ENCODE measurements at places on chromosomes 6 and 20. TPM values are rescaled to one million over a fixed set of nuclear protein-coding genes. Genes with fewer than 3 reads are reported as not detected.

The RBPJL gene
- total RNA-seq, result not detected

The HM13 gene
- total RNA-seq, result 136 TPM

The MOCS1 gene
- 39.8 TPM for total RNA-seq

The MMP24 gene
- total RNA-seq, result 1.6 TPM

The CTAGE9 gene
- total RNA-seq, result not detected

The HLA-DPB1 gene
- 33.8 TPM for total RNA-seq

The EDN3 gene
- 76.3 TPM for total RNA-seq

The PAX1 gene
- total RNA-seq, result 0.88 TPM

The TPD52L1 gene
- 182 TPM for total RNA-seq

The HAO1 gene
- total RNA-seq, result not detected

The RIPPLY2 gene
- not detected for total RNA-seq

The UST gene
- 73.4 TPM for total RNA-seq

The HUS1B gene
- total RNA-seq, result 4.8 TPM

The WFDC2 gene
- total RNA-seq, result 163 TPM

The DEFB132 gene
- not detected for total RNA-seq

The LBP gene
- 0.45 TPM for total RNA-seq

The LY6G6D gene
- total RNA-seq, result not detected

The BPIFA1 gene
- not detected for total RNA-seq

The PKHD1 gene
- 0.11 TPM for total RNA-seq

The TRIM10 gene
- not detected for total RNA-seq

The GPR63 gene
- 2.3 TPM for total RNA-seq

The SAMD10 gene
- total RNA-seq, result 6.4 TPM

The PRKN gene
- 7.2 TPM for total RNA-seq

The DEFB124 gene
- total RNA-seq, result not detected

The UBE2C gene
- total RNA-seq, result 2.6 TPM

The FILIP1 gene
- total RNA-seq, result 5.1 TPM

The LPIN3 gene
- 33.5 TPM for total RNA-seq

The MYB gene
- not detected for total RNA-seq

The SPINT4 gene
- not detected for total RNA-seq

The RCAN2 gene
- 16.0 TPM for total RNA-seq

The SAYSD1 gene
- 25.4 TPM for total RNA-seq
